ENCODE measurements at places on chromosomes 13 and 19.

GRCh38 chr19:1756264-1756663, 3.0 kb downstream of the ONECUT3 start:
- DNase-seq = no peak

GRCh38 chr19:58170860-58171259, 12.0 kb upstream of the ZNF274 start:
- no peak for DNase-seq

GRCh38 chr13:34421858-34422475, 520.1 kb upstream of the NBEA start:
- no peak for DNase-seq

GRCh38 chr19:49335071-49335783, at the start of gene CD37:
Gene CD37 (plus strand): TSS chr19:49335406. CDS start chr19:49335541, 135 bp downstream.
- DNase-seq = no peak

DNA sequence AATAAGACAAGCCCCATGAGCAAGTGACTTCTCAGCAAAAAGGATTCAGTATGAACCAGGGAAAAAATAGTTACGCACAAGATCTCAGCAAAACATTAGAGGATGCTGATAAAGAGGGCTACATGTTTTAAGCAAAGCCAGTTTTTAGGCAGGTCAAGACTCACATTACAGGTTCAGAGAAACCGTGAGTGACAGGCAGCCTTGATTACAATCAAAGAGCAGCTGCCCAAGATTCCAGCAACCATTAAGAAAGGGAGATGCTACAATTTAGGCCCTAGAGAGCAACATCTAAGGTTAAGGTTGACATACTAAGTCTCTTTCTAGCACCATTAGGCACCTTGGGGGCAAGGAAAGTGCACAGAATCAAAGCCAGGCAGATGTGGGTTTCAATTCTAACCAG, 2.8 kb upstream of the SLC7A1 start:
- DNase-seq = no peak

- DNase-seq = no peak
Observed at GRCh38 chr13:70889163-70889562, 780.9 kb upstream of the KLHL1 start.

DNA sequence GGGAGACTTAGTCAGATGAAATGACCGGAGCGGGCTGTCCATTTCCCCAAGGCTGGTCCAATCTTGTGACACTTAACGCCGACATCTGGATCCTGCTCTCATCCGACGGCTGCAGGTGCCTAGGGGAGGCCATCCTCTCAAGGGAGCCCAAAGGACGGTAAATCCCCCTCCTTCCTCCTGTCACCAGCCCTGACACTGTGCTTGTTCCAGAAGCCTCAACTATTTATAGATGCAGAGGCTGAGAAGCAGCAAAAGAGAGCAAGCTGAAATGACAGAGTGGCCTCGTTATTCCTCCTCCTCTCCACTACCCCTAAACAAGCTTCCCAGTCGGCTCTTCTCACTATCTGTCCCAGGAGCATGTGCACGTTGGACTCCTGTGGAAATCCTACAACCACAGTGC, 533.7 kb downstream of the LIG4 start:
- no peak for DNase-seq

- peak; percentile 66 for DNase-seq
Observed at GRCh38 chr13:30673669-30674521, 56.2 kb downstream of the USPL1 start.

DNA sequence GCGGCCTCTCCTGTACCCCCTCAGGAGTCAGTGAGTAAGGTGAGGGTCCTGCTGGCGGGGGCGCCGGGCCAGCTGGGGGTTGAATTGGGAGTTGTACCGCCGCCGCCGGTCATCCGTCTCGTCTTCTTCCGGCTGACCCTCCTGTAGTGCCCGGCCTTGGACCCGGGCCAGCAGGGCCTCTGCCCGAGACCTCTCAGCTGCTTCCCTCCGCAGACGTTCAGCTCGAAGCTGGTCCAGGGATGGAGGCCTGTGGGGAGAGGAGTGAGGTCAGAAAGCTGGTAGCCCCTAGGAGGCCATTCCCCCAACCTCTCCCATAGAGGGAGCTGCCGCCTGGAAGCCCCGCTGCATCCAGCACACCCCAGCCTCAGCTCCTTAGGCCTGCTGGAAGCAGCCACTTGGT, 3.8 kb downstream of the LENG1 start:
- DNase-seq = no peak

- no peak for DNase-seq
Observed at GRCh38 chr19:57946316-57946715, 1.2 kb downstream of the ZNF256 start.

DNA sequence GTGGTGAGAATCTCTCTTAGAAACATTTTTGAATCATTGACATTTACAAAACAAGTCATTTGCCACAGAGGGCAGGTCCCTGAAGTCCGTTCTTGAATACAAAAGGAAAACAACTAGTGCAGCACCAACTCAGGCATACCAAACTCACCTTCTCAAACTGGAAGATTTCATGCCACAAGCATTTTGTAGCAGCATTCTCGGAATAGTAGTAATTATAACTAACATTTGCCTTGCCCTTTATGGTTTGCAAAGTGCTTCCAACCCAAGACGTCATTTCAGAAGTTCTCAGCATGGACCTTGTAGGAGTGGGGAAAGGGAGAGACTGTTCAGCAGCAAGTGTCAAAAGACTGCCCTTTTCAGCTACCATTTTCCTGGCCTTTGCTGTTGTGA, 344.6 kb downstream of the RFC3 start:
- DNase-seq = no peak

DNA sequence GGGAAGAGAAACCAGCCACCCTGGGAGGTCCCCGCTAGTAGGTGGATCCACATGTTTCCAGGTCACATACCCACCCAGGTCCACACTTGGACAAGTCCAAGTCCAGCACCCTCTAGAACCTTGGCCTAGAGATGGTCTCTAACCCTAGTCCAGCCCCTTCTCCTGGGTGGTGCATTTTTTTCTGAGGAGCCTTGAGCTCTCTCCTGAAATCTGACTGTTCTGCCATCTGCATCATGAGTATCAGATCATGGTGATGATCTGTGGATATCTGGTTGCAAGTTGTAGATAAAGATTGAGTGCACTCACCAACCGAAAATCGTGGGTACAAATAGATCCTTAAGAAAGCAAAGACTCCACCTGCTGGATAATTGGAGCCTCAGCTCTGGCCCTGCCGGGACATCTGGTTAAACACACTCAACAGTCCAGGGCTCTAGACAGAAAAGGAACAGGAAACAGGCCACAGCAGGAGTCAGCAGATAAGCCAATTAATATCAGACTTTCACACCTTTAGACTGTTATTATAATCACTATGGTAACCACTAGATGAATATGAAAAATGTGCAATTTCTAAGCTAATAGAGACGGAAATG, 41.1 kb downstream of the GPR12 start:
- no peak for DNase-seq

GRCh38 chr19:19280561-19280960, 7.5 kb upstream of the TM6SF2 start:
- DNase-seq = no peak

DNA sequence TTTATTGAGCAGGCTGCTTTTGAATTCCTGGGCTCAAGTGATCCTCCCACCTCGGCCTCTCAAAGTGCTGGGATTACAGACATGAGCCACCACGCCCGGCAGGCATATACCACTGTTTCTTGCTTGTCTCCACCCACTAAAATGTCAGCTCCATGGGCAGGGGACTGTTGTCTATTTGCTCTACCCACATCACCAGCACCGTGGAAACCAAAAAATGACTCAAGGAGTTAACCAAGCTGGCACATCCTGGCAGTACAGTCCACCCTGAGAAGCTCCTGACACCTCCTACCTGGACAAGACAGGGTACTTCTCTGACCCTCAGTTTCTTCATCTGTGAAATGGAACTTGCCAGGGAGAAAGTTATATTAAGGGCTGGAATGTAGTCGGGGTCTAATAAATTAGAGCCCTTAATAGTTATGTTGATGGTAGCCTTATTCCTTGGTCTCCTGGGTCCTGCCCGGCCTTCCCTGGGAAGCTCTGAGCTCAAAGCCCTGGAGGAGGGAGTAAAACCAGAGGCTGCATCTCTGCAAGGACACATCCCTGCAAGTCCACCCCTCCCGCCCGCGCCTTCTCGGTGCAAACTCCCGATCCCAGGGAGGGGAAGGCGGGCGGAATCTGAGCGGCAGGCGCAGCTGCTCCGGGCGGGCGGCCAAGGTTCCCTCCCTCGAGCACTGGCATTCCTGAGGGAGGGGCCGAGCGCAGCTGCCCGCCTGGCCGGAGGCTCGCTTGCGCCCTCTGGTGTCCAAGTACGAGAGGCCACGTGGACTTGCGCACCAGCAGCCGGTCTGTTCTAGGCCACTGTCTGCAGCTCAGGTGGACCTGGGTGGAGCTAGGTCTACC, 14.1 kb downstream of the RDH8 start:
- peak; percentile 82 for DNase-seq

DNA sequence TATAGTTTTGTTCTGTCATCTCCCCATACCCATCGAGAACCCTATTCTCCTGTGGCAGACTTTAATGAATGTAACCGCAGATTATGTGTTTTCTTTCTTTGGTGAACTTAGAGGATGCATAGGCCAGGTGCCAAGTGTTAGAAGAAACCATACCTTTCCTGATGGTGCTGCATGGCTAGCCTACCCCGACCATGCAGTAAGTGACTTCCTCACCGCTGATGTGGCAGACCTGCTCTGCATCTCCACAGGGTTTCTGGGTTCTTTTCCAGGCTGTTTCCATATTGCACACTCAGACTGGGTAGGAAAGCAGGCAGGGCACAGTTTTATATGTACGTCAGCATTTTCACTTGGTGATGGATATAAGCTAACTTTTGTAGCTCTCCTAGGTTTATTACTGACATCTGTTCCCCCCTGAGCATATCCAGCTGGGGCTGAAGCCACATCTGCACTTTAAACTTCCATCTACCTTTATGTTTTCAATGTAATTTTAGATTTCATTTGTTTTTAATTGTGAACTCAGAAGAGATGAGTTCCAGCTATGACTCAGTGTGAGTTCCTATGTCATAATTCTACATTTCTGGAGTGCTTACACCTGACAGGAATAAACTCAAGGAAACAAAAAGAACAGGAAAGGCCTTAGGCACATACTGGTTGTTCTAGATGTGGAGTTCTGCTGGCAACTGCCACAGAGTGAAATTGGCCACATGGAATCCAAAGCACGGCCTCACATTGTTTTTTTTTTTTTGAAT, 42.3 kb downstream of the LRCH1 start:
- DNase-seq = no peak

- DNase-seq = no peak
Observed at GRCh38 chr13:78632996-78633395, 26.0 kb downstream of the OBI1 start.

DNA sequence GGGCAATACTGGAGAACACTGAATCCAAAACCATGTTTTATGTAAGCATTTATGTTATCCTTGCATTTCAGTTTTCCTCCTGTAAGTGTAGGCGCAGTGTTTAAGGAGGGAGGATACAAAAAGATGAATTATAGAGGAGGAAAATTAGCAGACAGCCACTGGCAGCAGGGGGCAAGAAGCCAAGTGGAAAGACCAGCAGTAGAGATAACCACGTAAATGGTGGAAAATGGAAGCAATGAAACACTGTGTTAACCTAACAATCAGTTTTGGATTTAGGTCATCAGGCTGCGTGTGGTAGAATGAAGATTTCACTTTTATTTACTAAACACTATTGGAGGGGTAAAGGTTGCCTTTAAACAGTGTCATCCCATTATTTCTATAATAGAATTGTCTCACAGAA, 447.3 kb downstream of the GPC6 start:
- no peak for DNase-seq

DNA sequence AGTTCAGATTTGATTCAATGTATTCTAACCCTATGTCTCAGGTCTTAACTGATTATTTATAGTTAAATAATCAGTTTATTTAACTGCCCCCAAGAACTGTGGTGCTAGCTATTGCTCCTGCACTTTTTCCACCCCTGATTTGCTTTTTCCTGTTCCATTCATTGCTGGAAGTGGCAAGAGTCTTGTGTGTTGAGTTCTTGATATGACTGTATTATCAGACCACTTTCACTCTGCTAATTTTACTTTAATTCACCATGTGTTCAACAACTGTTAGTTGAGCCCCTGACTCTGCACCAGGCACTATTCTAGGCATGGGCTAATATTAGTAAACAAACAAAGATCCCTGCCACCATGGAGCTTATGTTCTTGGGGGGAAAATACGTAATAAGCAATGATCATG, 39.9 kb downstream of the WDFY2 start:
- DNase-seq = no peak

DNA sequence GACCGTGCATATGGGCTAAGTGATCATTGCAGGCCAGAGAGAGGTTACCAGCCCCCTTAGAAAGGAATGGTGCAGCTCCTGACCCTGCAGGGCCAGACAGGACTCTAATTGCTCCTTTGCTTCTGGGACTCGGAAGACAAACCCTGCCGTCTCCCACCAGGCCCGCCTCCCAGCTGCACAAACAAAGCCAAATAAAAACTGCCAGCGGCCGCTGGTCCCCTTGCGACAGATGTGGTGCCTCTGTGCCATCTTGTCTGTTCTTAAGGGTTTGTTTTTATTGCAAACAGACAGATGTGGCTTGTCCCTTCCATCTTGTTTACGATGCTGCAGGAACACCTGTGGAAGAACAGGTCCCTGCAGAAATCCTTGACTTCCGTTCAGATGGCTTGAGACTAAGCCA, 434.4 kb upstream of the TSHZ3 start:
- DNase-seq = no peak

- no peak for DNase-seq
Observed at GRCh38 chr13:94700051-94700535, 12.3 kb downstream of the SOX21 start.

DNA sequence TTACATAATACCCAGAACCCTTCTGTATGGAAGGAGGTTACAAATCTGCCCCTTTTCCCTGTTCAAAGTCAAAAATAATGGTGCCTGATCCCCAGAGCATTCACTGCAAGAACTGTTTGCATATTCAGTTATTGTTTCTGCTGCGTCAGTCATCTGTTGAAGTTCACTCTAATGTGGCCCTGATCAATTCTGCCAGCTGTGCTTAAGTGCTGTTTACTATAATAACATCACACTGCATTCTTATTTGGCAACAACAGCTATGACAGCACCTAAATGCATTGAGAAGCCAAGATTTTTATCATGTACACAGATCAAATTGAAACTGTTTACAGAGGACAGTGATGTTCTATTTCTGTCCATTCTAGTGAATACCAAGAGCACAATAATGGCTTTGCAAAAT, 115.9 kb downstream of the DACH1 start:
- DNase-seq = no peak

- DNase-seq = no peak
Observed at GRCh38 chr19:1251330-1252220, 3.2 kb downstream of the MIDN start.

- no peak for DNase-seq
Observed at GRCh38 chr19:57290970-57291369, 10.7 kb downstream of the ZNF460 start.

- no peak for DNase-seq
Observed at GRCh38 chr19:48194844-48195830, 24.7 kb downstream of the ZSWIM9 start.

GRCh38 chr13:86856991-86857390, 814.2 kb upstream of the SLITRK5 start:
- DNase-seq = no peak

GRCh38 chr19:4369888-4370260, 26.5 kb downstream of the MPND start:
- no peak for DNase-seq
